ENCODE measurements at places on chromosomes 3 and 15.

DNA sequence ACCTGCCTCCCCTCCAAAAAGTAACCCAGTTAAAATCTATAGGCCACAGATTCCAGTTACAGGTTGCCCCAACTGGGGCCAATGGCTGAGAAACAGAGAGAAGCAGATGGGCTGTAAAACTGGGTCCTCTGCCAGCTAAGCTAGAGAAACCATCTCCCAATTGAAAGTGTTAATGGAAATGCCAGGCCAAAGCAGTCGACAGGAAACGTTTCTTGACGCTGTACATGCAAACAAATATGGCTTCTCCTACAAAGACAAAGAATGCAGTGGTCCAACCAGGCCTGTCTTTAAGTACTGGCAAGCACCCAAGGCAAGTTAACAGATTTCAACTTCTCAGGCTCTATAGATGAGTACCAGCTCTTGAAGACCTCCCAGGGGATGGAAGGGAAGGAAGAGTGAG lies 71.3 kb downstream of the MAGI1 start:
- no peak for DNase-seq

DNA sequence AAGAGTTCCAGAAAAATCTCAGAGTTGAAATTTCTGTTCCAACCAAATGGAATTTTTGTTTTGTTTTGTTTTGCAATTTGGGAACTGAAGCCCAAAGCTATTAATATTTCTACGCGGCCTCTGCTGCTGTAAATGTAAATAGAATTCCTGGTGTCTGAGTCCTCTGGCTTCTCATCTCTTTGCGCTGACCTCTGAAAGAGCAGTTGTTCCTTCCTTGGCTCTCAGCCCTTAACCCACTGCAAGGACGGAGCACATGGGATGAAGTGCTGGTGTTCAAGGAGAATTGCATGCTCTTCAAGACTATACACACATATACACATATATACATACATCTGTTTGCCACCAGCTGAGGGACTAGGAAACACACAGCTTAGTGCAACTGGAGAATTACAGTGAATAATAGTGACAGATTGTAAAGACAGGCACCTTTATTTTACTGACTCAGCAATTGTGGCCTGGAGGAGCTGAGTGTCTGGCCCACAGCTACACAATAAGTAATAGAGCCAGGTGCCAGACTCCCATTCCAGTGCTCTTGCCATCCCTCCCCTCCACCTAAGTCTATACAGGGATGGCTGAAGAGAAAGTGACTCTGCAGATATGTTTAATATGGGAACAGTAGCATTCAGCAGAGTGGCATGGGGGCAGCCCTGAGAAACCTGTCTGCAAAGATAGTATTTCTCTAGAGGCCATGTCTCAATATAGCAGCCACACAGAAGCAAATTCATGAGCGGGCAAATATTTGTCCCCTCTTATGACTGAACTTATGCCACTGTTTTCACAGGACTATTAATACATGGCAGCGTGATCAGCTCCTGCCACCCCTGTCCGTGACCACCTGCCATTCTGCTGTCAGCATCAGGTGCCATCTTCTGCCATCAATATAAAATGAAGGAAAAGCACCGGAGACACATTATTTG lies 42.3 kb downstream of the NEK10 start:
- DNase-seq, result peak; percentile 59

- no peak for DNase-seq
Observed at GRCh38 chr3:9278498-9278897, 29.1 kb upstream of the SRGAP3 start.

DNA sequence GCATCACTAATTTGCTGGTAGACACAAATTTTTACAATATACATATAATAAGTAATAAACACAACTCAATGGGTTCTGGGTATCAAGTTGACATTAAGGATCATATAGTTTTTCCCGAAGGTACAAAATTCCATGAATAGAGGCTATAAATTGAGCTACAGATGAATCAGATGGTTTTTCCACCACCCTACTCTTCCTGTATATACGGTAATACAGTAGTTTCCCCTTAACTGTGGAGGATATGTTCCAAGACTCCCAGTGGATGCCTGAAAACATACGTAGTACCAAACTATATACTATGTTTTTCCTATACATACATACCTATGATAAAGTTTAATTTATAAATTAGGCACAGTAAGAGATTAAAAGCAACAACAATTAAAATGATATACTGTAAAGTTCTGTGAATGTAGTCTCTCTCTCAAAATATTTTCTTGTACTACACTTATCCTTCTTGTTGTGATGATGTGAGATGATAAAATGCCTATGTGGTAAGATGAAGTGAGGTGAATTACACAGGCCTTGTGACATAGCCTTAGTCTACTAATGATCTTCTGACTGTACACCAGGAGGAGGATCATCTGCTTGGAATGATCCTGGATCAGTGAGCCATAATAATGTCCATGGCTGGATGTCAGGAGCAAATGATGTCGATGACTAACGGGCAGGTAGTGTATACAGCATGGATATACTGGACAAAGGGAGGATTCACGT lies 116.7 kb downstream of the NR1I2 start:
- DNase-seq, result no peak

- DNase-seq, result no peak
Observed at GRCh38 chr3:162224746-162225145, 728.1 kb downstream of the OTOL1 start.

GRCh38 chr3:55824406-55824805 lies 337.3 kb upstream of the WNT5A start:
- no peak for DNase-seq

- no peak for DNase-seq
Observed at GRCh38 chr3:127732303-127732702, 59.6 kb downstream of the ABTB1 start.

- DNase-seq, result no peak
Observed at GRCh38 chr3:36740787-36741186, 23.6 kb downstream of the DCLK3 start.

Measured in T1000 (cell line).